ENCODE measurements at places on chromosomes 6 and 20.

GRCh38 chr6:87391334-87391733 is 16.4 kb upstream of the CFAP206 start:
- peak; percentile 4 for DNase-seq

GRCh38 chr6:2756687-2757224 is 6.0 kb upstream of the MYLK4 start:
- no peak for DNase-seq

GRCh38 chr6:149235130-149235561 is 82.4 kb upstream of the TAB2 start:
- DNase-seq, result no peak

GRCh38 chr6:167212713-167213005 is 54.9 kb upstream of the GPR31 start:
- no peak for DNase-seq

DNA sequence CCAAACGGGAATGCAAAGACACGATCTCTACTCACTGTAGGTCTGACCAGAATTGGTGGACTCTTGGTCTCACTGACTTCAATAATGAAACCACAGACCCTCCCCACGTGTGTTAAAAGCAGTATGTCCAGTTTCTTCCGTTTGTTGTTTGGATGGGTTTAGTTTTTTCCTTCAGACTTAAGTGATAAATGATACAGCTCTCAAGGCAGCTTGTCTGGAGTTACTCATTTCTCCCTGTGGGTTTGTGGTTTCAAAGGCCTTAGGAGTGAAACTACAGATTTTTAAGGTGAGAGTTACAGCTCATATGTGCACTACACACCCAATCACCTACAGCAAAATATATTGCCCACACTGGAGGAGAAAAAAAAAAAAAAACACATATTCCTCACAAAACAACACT is 86.7 kb upstream of the STMND1 start:
- peak; percentile 53 for DNase-seq

DNA sequence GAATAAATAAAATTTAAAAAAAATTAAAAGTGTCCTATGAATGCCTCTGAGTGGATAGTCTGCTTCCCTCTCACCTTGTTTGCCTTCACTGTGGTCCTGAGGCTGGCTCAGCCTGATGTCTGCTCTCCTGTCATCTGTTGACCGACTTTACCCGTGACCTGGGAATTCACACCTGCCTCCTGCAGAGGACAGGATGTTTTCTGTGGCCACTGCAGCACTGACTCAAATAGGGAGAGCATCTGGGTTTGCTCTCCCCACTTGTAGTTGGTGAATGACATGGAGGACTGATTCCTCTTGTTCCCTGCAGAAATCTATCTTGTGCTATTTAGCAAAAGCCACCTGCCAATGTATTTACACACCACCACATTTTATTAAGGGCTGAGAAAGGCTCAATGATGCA is 52.4 kb upstream of the ERVFRD-1 start:
- no peak for DNase-seq

Data from HS-5 (cell line).